RWPE1 (cell line): ENCODE measurements at places on chromosomes 12 and 14.

GRCh38 chr12:104050436-104050835 is 449 bp upstream of the GLT8D2 start:
- DNase-seq, result no peak

DNA sequence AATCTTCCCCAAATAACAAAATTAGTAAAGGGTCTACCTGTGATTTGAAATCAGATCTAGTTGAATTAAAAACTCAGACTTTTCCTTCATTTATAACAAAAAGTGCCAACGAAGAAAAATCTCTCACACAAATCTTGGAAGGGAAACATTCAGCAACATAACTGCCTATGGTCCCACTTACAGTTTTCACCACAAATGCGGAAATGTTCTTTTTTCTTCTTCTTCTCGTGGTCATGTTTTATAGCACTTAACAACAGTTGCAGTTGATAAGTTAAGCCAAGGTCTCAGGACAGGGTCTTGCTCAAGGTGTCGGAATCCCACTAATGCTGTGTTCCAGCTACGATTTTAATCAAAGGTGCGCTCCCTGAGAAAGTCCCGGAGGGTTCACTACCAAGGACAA is 10.1 kb downstream of the RNASE6 start:
- no peak for DNase-seq

DNA sequence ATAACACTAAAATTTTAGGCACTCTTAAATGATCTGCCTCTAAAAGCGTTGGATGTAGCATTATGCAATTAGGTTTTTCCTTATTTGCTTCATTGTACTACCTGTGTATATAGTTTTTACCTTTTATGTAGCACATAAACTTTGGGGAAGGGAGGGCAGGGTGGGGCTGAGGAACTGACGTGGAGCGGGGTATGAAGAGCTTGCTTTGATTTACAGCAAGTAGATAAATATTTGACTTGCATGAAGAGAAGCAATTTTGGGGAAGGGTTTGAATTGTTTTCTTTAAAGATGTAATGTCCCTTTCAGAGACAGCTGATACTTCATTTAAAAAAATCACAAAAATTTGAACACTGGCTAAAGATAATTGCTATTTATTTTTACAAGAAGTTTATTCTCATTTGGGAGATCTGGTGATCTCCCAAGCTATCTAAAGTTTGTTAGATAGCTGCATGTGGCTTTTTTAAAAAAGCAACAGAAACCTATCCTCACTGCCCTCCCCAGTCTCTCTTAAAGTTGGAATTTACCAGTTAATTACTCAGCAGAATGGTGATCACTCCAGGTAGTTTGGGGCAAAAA is 4.1 kb downstream of the CDKN1B start:
- no peak for DNase-seq

GRCh38 chr14:76786601-76787000 is 25.3 kb downstream of the VASH1 start:
- DNase-seq, result no peak

DNA sequence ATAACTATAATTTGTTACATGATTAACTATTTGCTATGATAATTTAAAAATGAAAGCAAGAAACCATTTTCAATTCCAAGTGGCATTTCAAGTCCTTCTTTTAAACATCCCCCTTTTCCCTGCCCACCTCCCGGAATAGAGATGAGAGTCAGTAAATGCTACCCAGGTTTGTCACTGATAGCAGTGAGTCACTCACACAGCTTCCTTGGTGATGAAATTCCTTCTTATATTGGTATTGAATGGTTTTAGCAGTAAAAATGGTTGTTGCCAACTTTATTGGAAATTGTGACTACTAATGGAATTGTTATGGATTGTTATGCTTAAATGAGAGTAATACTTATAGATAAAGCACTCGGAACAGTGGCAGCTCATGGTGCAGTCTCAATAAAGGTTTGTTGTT is 90.5 kb downstream of the PPM1A start:
- no peak for DNase-seq

DNA sequence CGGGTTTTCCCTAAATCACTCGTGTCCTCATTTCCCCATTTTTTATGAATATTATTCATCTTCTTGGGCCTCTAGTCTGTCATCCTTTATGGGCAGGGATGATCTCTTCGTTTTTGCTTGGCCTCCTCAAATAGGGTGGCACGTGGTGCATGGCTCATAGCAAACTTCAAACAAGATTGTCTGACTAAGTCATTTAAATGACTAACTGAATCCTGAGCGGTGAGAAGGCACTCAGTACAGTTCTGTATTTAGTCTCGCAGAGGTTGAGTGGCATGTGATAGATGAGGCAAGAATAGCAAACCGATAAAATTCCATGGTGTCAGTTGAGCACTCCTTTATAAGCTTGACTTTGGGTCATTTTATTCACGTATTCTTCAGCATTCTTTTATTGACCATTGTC is 5.7 kb upstream of the JDP2 start:
- peak; percentile 76 for DNase-seq

DNA sequence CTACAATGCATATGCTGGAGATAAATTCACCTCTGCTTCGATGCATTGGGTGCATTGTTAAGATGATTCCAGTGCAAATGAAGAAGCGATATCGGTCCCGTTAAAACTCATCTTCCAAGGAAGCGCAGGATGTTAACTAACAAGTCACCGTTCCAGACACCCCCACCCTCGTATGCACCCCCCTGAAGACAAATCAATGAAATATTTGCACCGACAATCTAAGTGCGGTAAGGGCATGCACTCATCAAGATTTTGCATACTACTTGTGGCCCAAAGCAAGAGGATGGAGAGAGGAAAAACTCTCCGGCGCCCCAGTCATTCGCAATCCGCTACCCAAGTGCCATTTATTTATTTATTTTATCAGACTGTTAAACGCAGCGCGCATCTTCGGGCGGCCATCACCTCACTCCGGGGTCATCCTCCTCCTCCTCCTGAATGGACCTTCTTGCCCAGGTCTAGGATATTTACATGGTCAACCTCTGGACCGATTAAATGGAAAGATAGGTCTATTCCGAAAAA is 1.2 kb downstream of the NOVA1 start:
- no peak for DNase-seq

- no peak for DNase-seq
These were observed 69.3 kb downstream of the SLC35F4 start for GRCh38 chr14:57796556-57796955.

DNA sequence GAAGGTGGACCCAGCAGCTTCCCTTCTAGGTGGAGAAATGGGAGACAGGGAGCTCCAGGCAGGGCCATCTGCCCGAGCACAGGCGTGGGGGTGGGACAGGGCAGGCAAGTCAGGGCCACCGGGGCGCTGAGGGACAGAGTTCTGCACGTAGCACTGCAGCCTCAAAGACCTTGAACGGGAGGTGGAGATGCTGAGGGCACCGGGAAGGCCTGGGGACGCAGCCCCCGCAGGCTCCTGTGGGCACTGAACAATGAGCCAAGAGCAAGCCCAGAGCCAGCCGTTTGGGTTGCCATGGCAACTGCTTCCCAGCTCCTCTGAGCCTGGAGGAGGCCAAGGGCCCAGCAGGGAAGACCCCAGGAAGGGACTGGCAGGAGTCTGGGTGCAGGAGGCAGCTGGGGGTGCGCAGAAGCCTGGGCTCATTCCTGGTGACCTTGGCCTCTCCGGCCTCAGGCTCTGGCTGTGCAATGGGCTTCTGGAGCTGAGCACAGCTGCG is 3.4 kb downstream of the LBHD2 start:
- DNase-seq, result no peak

- DNase-seq, result no peak
These were observed 53.8 kb upstream of the RIC8B start for GRCh38 chr12:106720696-106721095.

- peak; percentile 44 for DNase-seq
These were observed 35.8 kb upstream of the LTBP2 start for GRCh38 chr14:74647678-74648461.

DNA sequence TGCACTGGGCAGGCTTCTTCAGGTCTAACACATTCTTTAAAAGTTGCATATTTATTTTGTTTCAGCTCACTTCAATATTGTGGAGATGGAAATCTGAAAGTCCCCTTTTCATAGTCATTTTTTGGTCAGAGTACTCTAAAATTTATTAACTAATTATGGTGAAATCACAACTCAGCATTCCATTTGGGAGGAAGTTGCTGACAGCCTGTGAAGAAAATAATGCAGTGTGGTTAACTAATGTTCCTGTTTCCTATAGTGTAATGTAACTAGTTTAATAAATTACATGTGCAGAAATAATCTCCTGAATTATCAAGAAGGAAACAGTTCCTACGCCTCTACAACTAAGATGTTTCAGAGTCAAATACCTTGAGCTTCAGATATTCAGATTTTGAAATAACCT is 17.1 kb downstream of the LRFN5 start:
- no peak for DNase-seq

DNA sequence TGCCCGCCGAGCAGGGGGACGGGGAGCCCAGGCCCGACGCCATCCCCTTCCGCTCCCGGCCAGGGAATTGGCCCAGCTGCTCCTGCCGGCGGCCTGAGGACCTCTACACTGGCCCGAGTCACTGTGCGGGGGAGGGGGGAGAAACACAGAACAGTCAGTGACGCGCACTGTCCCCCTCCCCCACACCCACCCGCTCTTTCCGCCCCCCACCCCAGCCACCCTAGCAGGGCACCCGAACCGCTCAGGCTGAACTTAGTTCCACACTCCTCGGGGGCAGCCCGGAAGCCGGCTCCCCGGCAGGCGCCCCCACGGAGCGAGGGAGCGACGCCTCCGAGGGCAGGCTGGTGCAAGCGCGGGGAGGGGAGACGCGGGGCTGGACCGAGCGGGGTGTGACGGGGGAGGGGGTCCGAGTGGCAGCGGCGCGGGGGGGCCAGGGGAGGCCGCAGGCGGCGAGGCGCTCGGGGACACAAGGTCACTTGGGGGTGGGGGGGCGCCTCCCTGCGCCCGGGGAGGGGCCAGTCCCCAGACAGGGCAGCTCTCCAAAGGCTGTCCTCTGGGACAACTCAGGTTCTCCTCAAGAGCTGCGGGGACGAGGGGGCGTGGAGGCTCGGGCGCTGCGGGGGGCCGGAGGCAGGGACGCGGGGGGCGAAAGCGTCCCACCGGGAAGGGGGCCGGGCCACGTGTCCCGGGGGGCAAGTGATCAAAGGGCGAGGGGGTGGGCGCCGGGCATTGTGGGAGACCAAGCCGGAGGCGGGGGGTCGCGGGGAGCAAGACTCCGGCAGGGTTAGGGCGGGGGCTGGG is 648 bp downstream of the CHD4 start:
- no peak for DNase-seq

- DNase-seq, result no peak
These were observed 709 bp downstream of the TCL1B start for GRCh38 chr14:95686935-95687334.

GRCh38 chr14:59275668-59276067 is 87.2 kb downstream of the DAAM1 start:
- peak; percentile 70 for DNase-seq

DNA sequence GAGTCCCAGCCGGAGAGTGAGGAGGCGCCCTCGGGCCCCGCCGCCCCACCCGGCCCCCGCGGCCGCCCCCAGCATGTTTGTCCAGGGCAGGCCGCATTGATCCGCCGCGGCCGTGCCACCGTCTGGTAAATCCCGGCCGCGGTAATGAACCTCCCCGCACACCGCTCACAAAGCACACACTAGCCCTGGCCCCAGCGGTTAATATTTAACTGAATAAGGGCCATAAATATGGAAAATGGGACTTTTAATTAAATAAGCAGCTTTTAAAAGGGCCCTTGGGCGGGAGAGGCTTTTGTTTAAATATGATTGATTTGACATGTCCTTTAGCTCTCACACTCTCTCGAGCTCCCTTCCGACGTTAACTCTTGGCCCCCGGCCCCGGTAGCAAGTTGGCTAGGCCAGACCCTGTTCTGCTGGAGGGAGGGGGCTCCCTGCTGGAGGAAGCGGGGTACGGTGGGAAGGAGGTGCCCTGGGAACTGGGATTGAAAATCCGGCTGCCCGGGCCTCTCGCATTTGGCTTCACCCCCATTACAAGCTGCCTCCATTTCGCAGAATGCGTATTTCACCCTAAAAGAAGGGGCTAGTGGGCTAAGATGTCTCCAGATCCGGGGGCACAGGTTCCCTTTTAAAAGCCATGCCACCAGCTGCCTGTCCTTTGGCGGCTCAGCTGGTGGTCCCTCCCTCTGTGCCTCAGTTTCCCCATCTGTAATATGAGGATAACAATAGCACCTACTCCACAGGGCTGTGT is 199.8 kb downstream of the RBM19 start:
- DNase-seq, result no peak

DNA sequence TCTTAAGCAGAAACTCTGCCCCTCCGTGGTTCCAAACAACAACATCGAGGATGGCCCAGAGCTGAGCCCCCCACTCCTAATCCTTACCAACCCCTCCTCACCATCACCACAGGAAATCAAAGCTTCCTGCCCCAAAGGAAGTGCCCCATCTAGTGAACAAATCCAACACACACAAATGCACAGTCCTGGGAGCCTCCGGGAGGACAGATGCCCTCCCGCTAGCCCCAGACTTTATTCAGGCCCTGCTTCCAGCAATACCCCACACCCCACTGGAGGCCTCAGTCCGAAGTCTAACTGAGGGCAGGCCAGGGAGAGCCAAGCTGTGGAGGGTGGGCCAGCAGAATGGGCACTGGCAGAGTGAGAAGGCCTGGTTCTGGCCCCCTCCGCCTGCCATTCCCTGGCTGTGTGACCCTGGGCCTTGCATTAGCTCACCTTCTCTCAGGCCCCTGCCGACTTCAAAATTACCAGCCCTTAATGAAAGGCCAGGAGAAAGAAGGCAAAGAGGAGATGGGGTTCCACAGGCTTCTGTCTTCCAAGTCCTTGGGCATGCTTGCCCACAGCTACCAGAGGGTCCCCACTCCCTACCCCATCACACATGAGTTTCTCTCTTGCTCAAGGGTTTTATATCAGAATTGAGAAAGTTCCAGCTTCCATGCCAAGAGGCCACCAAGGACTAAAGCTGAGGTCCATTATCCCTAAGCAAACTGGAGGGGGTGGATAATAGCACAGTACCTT is 2.3 kb downstream of the HDAC7 start:
- DNase-seq, result no peak

- no peak for DNase-seq
These were observed 126.1 kb downstream of the SLC38A6 start for GRCh38 chr14:61106959-61107641.

GRCh38 chr12:32574585-32574984 is 104.5 kb upstream of the DNM1L start:
- DNase-seq, result no peak

DNA sequence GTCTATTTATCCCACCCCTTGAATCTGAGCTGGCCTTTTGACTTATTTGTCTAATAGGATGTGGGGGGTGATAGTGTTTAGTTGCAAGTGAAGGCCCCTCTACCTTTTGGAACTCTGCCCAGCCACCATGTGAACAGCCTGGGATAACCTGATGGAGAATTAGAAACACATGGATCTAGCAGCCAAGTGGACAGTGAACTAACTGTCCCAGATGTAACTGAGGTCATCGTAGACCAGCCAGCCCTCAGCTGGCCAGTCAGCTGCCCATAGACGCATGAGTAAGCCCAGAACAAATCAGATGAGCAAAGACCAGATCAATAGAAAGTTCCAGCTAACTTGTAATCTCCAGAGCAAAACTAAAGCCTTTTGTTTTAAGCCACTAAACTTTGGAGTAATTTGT is 19.0 kb downstream of the KLRB1 start:
- DNase-seq, result no peak

GRCh38 chr12:12839003-12839395 is 25.9 kb downstream of the DDX47 start:
- no peak for DNase-seq

GRCh38 chr12:94114166-94114565 is 34.2 kb upstream of the PLXNC1 start:
- DNase-seq, result no peak
